ENCODE measurements at places on chromosomes 11 and 22.

DNA sequence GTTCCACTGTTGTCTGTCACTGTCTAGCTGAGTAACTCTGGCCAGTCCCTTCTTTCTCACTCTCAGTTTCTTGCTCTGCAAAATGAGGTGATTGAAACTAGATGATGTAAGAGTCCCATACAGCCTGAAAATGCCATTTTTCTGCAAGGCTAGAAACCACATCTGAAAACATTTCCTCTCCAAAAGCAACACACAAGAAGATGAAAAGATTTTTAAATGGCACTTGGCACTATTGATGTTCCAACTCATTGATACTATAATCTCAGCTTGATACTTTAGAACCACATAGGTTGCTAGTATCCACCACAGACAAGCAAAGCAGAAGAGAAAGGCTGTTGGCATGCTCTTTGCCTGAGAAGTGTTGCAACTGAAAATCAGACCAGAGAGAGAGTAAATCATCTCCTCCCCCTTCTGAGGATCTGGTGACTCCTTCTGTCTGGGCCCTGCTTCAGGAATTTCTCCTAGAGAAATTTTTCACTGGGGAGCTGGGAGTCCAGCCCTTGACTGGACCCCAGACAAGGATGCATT, 1217.9 kb downstream of the LRRC4C start:
- no peak for DNase-seq

- no peak for DNase-seq
These were observed 87.8 kb downstream of the FBXO7 start for GRCh38 chr22:32562401-32562800.

- DNase-seq = no peak
These were observed 33.9 kb downstream of the ENDOD1 start for GRCh38 chr11:95123556-95123955.

DNA sequence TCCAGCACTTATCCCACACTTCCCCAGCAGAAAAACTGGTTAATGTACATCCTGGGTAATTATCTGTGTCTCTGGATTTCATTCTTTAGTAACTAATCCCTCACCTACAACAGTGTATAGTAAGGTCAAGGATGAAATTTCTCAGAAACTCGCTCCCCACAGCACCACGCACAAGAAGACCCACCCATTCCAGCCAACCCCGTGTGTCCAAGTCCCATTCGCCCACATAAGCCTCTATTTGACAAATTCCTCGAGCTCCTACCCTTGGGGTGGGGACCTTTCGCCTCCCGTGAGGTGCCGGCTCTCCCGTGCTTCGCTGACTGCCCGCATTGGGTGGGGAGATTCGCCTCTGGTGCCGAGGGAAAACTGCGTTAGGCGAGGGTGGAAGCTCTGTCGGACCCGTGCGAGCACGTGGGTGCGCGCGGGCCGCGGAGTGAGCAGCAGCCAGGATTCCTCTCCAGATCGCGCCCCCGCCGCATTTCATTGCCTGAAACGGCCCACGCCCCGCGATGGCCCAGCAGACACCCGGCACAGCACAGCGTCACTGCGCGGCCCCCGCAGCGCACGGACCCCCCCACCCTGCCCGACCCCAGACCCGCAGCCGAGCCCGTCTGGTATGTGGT, 866 bp downstream of the EXPH5 start:
- peak; percentile 35 for DNase-seq

GRCh38 chr11:394034-394857, at the start of gene PKP3:
Gene PKP3 (plus strand): TSS chr11:394209. CDS start chr11:394293, 84 bp downstream.
- DNase-seq = no peak

- no peak for DNase-seq
These were observed 27.9 kb upstream of the ANO1 start for GRCh38 chr11:70050243-70050642.

- peak; percentile 43 for DNase-seq
These were observed 6.8 kb downstream of the NAA40 start for GRCh38 chr11:63945477-63946163.

GRCh38 chr11:129365816-129366215, 9.8 kb upstream of the BARX2 start:
- DNase-seq = no peak

DNA sequence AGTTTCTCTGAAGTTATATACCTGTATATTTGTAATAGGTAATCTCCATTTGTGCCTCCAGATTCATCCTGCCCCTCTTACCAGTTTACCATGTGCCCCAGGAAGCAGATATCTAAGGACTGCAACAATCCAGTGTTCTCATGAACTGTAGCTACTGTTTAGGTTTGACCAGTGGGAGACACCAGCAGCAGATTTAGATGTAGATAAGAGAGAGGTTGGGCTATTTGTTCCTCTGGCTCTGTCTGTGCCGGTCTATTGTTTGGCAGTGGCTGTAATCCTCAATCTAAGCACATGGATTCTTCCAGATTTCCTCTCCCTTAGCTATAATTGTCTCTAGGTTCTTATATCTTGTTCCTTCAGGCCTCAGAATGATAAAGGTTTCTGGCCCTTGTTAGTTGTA, 88.4 kb downstream of the ANO3 start:
- no peak for DNase-seq

- no peak for DNase-seq
These were observed 24.1 kb upstream of the APLNR start for GRCh38 chr11:57260937-57261783.

DNA sequence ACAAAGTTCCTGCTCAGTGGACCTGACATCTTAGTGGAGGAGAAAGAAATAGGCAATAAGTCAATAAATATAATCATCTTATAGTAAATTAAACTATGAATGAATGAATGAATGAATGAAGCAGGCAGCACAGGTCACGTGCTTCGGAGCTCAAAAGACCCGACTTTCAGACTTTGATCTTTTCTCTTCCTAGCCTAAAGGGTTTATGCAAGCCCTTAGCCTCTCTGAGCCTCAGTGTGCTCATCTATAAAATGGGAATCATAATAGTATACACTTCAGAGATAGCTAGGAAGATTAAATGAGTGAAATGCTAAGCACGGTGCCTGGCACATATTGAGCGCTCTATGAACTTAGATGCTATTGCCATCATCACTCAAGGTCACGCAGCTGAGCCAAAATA, 7.5 kb downstream of the PVALB start:
- DNase-seq = no peak

DNA sequence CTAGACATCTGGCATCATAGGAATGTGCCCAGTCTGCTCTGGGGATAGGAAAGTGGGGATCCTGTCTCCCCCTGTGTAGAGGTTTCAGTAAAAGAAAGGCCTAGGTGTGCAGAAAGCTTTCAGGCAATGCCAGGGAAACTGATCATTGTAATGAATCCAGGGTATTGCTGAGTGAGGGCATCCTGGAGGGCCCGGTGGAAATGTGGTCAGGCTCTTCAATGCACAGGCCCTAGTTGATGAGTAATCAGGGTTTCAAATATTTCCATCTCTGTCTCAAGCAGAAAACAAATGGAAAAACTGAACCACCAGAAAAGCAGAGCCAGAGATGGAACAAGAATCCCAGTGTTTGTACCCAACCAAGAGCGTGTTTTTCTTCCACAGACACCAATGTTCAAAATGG, 2.0 kb downstream of the CD3E start:
- peak; percentile 46 for DNase-seq

GRCh38 chr11:9689721-9690120, 25.8 kb downstream of the SWAP70 start:
- no peak for DNase-seq
